Activated CD4-positive, alpha-beta T cell treated with anti-CD3 and anti-CD28 coated beads for 24 hours (primary cell): ENCODE measurements at places on chromosomes 4 and X.
A peak's percentile ranks its signal among the peaks of the same experiment; 100 is the strongest.

DNA sequence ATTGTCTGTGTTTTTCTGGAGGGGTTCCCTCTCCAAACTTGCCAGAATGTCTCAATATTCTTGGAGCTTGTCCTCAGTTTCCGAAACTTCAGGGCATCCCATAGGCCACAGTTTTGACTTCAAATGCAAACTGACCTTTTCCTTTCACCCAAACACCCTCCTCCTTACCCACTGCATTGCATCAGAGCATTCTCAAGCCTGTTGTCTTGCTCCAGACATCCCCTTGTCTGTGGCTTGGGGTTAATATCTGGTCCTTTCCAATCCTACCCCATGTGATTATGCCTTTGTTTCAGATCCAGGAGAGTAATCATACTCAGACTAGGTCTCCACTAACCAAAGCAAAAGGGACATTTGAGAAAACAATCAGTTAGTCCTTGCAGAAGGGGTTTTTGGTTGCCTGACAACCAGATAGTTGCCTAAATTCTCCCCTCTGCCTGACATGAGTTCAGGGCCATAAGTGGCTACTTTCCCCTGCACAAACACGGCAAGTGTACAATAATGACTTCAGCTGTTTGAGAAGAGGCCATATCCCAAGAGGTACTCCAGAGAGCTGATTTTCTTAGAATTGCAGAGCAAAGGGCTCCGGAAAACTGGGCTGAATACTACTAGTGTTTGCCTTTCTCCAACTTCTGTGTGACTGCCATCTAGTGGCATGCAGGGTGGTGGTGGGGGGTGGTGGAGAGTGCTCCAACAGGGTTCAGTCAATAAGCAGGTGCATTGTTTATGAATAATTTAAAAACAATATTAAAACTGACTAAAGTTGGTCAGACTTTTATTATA, 130.2 kb downstream of the CHRDL1 start:
- peak; percentile 1 for DNase-seq

DNA sequence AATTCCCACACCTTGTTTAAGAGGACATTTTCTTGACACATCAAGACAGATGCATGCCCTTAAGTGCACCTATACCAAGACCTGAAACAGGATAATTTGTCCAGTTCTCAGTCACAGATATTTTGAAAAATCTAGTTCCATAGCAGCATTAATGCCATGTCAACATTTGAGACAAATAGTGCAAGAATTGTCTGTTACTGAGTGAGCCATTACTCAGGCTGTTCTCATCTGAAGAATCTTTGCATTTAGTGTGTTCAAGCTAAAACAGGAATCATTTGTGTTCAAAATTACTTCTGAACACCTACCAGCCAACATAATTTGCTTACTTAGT, 354.9 kb downstream of the KCNIP4 start:
- no peak for DNase-seq

- no peak for DNase-seq
These were observed 26.3 kb downstream of the MAEA start for GRCh38 chr4:1315836-1316536.

DNA sequence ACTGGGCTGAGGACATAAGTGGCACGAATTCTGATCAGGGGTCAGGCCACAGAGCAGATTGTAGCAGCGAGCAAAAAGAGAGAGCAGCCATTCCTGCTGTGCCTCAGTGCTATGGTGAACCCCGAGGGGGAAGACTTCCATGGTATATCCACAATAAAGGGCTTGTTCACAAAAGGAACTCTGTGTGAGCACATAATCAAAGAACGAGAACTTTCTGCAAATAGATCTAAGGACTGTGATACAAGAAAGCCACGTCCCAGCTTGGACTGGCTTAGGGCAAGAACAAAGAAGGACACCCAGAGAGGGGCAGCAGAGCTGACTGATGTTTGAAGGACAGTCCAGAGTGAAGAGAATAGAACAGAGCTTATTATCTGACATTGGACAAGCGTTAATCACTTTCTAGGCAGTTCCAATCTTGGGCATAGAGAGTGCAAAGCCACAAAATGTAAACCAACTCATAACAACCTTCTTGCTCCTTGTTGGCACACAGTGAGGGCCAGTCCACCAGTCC, 24.0 kb downstream of the PPEF2 start:
- no peak for DNase-seq

DNA sequence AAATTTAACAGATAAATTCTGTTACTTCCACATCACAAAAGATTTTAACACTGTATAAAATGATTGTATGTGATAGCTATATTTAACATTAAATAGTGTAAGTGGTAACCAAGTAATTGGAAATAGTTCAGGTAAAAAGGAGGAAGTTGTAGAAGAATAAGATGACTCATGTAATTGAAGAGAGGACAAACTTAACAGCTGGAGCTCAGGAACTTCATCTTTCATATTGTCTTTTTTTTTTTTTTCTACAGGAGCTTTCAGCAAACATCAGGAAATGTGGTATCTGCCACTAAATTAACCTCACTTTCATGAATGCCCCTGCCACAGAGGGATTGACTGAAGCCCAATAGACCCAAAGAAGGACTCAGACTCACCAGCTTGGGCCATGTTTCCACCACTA, 188.4 kb upstream of the VEGFC start:
- no peak for DNase-seq

DNA sequence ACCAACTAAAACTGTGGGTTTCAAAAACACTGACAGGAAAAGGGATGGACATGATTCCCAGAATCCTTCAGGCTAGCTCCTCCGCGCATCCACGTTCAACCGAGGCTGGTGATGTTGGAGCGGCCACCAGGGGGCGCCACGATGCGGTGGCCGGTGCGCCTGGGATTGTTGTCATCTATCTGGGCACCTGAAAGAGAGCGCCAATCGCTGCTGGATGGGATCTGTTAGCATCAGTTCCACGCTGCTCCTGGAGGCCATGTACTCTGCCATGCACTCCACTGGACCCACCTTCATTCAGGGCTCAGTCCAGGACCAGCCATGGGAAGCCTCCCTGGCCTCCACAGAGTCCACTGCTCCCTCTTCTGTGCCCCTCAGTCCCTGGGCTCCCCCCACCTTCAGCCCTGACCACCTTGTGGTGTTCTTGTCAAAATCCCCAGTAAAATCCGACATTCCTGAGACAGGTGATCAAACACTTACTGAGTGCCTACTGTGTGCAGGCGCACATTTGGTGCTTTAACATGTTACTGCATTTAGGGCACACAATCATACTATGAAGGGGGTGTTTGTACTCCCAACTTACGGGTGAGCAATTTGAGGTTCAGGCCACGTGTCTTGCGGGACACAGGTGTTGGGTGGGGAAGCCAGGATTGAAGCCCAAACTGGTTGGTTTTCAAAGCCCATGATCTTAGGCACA, 71.1 kb downstream of the CRMP1 start:
- DNase-seq = no peak

DNA sequence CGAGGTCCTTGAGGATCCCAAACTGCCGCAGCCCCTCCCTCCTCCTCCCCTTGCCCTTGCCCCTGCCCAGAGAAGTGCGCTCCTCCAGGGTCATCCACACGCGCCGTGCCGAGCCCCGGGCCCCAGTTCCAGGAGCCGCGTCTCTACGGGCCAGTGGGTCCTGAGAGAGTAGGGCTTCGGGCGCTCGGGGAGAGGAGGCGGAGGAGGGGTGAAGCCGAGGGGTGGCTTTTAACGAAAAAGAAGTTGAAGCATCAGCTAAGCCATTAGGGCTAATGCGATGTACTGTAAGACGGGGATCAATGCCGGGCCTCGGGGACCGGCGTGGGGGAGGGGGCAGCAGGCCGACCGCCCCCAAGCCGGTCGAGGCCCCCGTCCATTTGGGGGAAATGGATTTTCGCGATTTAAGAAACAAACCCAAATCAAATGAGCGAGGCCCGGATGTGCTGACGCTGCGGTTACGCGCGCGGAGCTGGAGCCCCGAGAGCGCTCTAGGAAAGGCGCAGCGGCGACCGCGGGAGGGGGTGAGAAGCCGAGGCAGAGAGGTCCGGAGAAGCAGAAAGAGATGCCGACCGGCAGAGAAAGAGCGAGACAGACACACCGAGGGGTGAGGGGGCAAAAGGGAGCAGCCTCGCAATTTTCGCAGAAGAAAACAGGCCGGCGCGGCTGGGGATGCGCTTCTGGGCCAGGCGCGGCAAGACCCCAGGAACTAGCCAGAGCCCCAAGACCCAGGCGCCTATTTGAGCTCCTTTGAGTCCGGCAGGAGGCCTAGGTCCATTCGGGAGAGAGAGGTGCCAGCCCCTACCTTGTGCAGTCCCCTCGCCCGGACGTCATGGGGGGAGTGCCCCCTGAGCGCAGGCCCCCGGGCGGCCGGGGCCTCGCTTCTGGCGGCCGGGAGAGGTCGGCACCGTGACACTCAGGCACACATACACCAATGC, 13.6 kb downstream of the HMX1 start:
- no peak for DNase-seq

- no peak for DNase-seq
These were observed 45.2 kb downstream of the HTRA3 start for GRCh38 chr4:8314691-8315255.

GRCh38 chrX:71171110-71171801, 26.6 kb downstream of the NLGN3 start:
- DNase-seq = no peak

DNA sequence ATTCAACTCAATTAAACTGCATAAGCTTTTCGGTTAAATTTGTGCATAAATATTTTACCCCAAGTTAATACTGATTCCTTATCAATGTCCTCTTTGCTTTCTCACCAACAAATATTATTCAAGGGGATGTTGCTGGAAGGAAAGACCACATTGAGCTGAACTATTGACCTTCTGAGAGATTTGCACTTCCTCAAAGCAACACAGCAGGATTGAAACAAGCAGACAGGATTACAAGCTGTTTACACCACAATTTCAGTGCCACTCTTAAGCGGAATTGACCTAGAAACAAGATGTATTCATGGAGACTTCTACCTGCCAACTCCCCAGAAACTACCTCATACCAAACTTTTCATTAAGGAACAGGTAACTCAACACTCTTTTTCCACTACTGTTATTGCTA, 96.5 kb upstream of the DUSP21 start:
- no peak for DNase-seq

DNA sequence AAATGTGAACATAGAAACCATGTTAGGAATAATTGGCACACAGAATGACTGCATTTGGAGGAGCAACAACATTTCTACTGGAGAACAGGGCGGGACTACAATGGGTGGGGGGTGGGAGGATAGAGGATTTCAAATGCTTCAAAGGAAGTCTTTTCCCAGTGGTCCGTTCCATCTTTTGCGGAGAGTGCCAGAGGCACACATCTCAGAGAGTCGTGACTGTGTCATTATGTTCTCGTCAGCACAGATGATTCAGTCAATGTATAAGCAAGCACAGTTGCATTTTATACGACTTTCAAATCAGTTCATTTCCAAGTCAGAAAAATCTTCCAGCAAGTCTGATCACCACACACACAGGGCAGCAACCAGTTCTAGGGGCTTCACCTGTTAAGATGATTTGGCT, 22.7 kb upstream of the GPR50 start:
- no peak for DNase-seq

DNA sequence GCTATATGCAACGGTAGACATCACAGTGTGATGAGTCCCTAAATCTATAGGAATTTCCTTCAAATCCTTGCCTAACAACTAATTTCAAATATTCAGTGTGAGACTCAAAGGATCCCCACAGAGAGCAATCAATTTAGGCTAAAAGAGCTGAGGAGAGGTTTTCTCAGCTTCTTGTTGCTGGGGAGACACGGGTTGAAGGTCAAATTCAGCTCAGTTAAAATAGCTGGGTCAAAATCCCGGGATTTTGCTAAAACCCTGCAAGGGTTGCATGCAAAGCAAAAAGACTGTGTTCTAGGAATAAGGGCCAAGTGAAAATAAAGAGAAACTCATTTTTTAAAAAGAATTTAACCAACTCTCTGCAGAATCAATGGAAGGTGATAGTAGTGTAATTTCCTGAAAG, 1073.4 kb downstream of the NLGN4X start:
- no peak for DNase-seq

GRCh38 chrX:150310881-150311280, 52.2 kb upstream of the MAMLD1 start:
- no peak for DNase-seq

GRCh38 chrX:46278572-46278971, 266.6 kb downstream of the ZNF674 start:
- no peak for DNase-seq

DNA sequence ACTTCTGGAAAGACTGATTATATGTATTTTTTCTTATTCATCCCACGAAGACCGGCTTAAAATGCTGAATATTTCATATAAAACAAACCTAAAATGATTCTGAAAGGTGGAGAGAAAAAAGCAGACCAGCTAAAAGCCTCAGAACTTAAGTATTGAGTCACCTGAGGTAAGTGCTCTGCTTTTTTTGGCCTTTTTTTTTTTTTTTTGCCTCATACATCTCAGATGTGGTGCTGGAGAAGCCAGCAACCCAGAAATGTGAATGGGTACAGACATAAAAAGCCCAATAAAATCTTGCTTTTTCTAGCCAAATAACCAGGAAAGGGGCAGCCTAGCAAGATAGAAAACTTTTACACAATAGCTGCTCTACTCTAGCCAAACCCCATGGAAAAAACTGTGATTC, 57.0 kb downstream of the RLIM start:
- DNase-seq = no peak

- no peak for DNase-seq
These were observed 1293.6 kb upstream of the TENM3 start for GRCh38 chr4:180949424-180950213.

- no peak for DNase-seq
These were observed 646 bp downstream of the TIGD4 start for GRCh38 chr4:152778656-152779512.

DNA sequence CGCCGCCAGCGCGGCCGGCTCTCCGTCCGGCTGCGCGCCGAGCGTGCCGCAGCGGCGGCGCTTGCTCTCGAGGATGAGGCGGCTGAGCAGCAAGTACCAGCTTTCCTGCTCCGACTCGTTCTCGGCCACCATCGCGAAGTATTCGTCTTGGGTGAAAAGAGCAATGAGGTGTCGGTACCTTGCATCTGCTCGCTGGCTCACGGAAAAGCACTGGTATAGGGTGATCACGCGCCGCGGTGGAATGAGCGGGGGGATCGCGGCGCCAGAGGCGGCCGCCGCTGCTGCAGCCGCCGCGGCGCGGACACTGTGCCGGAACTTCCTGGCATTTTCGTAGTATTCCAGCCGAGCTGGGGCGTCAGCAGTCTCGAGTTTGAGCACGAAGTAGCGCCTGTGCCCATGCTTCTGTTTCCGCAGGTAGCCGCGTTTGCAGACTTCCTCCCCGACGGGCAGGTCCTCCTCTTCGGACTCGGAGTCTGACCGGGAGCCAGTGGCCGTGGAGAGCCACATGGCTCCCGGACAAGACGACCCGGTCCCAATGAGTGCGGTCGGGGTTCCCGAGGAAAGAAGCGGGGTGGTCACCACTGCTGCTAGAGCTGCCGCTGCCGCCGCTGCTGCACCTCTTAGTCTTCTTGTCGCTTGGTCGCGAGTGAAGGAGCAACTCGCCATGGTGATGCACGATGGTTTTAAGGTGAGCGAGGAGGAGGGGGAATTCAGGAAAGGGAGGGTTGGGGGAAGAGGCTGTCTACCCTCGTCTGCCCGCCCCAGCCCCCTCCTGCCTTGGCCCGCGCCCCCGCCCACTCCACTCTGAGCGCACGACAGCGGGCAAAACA, 469 bp downstream of the IRS4 start:
- DNase-seq = no peak

DNA sequence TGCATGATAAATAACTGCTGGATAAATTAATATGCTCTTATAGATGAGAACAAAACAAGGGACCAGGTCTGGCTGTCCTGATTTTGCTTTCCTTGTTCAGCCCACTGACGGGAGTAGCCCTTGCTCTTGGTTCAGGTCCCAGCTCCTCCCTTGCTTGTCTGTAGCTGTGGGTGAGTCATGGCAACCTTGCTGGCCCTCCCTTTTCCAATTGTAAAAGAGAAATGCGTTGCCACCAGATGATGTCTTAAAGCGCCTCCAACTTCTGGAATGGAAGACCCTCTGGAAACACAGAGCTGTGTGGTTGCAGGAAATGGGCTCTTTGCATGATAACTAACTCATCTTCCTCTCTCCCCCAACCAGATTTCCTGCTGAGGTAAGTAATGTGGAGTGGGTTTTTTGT, 171.4 kb downstream of the AASDH start:
- DNase-seq = no peak
